Naive B cell (primary cell): ENCODE measurements at places on chromosomes 3 and 15. TPM values are rescaled to one million over a fixed set of nuclear protein-coding genes. Genes with fewer than 3 reads are reported as not detected.

The PATL2 gene
- 19.2 TPM for polyA plus RNA-seq

The UBE3A gene
- 118 TPM for polyA plus RNA-seq

The RAMAC gene
- 46.8 TPM for polyA plus RNA-seq

The MTFMT gene
- 17.8 TPM for polyA plus RNA-seq

The C3orf49 gene
- not detected for polyA plus RNA-seq

The OXTR gene
- 0.18 TPM for polyA plus RNA-seq

The TADA3 gene
- 44.0 TPM for polyA plus RNA-seq

The GUCA1C gene
- polyA plus RNA-seq = not detected

The TM4SF18 gene
- polyA plus RNA-seq = not detected

The COLQ gene
- polyA plus RNA-seq = not detected

The ATP13A5 gene
- not detected for polyA plus RNA-seq

The CHST13 gene
- polyA plus RNA-seq = not detected

The MOBP gene
- not detected for polyA plus RNA-seq

The MINAR1 gene
- not detected for polyA plus RNA-seq

The GPR149 gene
- polyA plus RNA-seq = not detected

The CCR3 gene
- polyA plus RNA-seq = 0.90 TPM

The GOLGA6L22 gene
- polyA plus RNA-seq = not detected

The DISP2 gene
- polyA plus RNA-seq = 0.25 TPM

The DLEC1 gene
- polyA plus RNA-seq = 0.32 TPM

The TRPM1 gene
- not detected for polyA plus RNA-seq

The CIDEC gene
- polyA plus RNA-seq = 0.36 TPM

The CFAP100 gene
- not detected for polyA plus RNA-seq

The RRP9 gene
- polyA plus RNA-seq = 16.5 TPM

The TLR9 gene
- polyA plus RNA-seq = 2.4 TPM

The EXD1 gene
- polyA plus RNA-seq = not detected

The ALDH1A3 gene
- polyA plus RNA-seq = not detected

The NRROS gene
- polyA plus RNA-seq = 4.1 TPM

The SCAANT1 gene
- not detected for polyA plus RNA-seq

The SPSB4 gene
- not detected for polyA plus RNA-seq

The IMPG2 gene
- not detected for polyA plus RNA-seq

The EPHA3 gene
- polyA plus RNA-seq = not detected

The MUC20 gene
- polyA plus RNA-seq = not detected

The FAM107A gene
- not detected for polyA plus RNA-seq

The CAMK2N2 gene
- not detected for polyA plus RNA-seq

The P2RY12 gene
- polyA plus RNA-seq = 0.91 TPM

The ALDH1L1 gene
- not detected for polyA plus RNA-seq

The GABRR3 gene
- not detected for polyA plus RNA-seq

The RBM6 gene
- polyA plus RNA-seq = 32.6 TPM

The CAMP gene
- polyA plus RNA-seq = not detected

The ASB14 gene
- 2.1 TPM for polyA plus RNA-seq

The SERPINI2 gene
- not detected for polyA plus RNA-seq

The EFCC1 gene
- not detected for polyA plus RNA-seq

The GOLGA8K gene
- not detected for polyA plus RNA-seq

The SKOR1 gene
- polyA plus RNA-seq = 0.07 TPM

The DUOXA1 gene
- polyA plus RNA-seq = not detected

The PLSCR5 gene
- polyA plus RNA-seq = not detected

The TGM4 gene
- polyA plus RNA-seq = 0.22 TPM

The A4GNT gene
- not detected for polyA plus RNA-seq

The SERINC4 gene
- 2.2 TPM for polyA plus RNA-seq
